T follicular helper cell (primary cell): ENCODE measurements at places on chromosomes 16 and 17.
A peak's percentile ranks its signal among the peaks of the same experiment; 100 is the strongest.

GRCh38 chr16:90077757-90078578 is 837 bp upstream of the PRDM7 start:
- DNase-seq = peak; percentile 18

DNA sequence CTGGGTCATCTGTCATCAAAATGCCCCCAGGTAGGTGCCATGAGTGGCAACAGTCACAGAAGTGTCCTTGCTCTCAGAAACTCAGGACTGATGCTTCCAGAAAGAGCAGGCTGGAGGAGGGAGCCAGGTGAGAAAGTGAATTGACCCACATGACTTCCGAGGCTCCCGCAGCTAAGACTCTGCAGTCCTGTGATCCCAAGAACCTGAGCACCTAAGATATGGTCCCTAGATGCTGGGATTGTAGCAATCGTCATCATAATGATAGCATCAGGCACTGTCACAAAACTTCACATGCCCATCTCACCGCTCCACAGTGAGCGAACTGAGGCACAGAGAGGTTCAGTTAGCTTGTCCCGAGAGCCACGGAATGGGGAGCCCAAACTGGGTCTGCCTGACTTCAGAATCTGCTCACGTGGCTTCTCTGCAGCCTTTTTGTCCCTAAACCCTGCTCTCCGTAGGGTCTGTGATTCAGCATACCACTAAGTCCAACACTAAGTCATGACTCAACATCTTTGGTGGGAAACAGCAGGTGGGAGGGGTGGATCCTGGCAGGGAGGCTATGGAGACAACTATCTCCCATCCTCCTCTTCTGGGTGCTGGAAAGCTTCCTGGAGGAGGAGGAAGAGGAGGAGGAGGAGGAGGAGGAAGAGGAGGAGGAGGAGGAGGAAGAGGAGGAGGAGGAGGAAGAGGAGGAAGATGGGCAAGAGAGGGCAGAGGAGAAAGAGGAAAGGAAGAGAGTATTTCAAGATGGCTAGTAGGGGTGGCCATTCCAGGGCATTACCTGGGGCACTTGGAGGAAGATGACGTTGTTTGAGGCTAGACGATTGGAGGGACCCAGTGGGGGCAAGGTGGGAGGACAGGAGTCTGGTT is 55.5 kb upstream of the DLX4 start:
- DNase-seq = no peak

DNA sequence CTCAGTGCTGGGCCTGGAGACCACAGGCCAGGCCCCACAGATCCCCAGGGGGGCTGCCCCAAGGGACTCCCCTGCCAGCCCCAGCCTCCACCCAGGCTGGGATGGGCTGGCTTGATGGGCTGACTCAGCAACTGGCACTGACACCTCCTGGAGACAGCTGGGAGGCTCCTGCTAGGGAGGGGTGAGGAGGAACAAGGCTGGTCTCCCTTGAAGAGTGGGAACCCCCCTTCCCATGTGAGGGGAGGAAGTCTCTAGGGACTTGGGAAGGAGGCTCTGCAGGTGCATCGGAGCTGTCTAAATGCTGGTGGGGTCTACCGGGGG is 10.4 kb downstream of the NHERF1 start:
- DNase-seq = no peak

DNA sequence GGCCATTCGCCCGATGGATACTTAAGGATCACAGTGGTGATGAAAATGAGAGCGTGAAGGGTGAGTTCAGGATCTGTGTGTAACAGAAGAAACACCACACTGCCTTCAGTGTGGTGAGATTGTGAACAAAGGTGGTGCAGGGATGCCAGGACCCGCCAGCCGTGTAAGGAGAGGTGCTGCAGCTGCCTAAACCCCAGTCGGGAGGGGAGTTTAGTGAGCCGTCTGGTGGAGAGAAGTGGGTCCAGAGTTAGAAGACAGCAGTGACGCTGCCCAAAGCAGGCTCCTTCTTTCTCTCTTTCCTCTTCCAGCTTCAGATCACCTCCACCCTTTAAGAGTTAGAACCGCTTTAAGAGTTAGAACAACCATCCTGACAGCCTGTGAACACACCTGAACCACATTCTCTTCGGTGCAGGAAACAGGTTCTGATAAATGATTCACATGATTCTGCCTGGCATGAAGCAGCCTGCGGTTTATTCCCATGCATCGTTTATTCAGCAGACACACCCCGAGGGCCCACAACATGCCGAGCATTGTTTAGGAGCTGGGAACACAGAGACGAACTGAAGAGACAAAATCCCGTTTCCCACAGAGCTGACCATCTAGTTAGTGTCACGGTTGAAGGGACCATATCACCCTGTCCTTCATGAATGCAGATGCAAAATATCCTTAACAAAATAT is 84.0 kb upstream of the DNAH17 start:
- DNase-seq = no peak

DNA sequence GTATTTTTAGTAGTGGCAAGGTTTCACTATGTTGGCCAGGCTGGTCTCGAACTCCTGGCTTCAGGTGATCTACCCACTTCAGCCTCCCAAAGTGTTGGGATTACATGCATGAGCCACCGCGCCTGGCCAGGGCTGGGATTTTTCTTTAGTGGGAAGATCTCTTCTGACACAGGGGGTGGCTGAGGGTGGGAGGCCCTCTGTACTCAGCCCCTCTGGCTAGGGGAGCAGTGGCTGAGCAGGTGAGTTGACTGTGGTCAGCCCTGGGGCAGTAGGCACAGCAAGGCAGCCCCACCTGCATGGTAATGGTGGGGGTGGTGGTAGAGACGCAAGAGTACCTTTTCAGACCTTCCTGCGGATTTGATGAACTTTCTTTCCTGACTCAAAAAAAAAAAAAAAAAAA is 12.3 kb upstream of the GPRC5B start:
- DNase-seq = no peak

- no peak for DNase-seq
Observed at GRCh38 chr16:64489449-64489848, 632.4 kb downstream of the CDH11 start.

DNA sequence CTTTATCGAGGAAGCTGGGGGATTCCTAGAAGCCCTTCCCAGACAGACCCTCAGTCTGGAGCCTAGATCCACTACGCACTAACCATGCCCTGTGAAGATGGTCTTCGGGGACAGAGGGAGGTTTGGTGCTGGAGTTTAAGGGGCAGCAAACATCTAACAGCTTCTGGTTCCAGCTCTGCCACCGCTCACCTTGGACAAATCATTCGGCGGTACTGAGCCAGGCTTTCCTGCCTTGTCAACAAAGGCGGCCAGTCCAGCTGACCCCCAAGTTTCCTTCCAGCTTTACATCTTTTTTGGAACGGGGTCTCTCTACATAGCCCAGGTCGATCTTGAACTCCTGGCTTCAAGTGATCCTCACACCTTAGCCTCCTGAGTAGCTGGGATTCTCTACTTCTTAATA is 369 bp upstream of the GJD3 start:
- no peak for DNase-seq

- DNase-seq = no peak
Observed at GRCh38 chr16:81645266-81645694, 133.8 kb upstream of the PLCG2 start.

- DNase-seq = no peak
Observed at GRCh38 chr16:81748476-81749198, 30.5 kb upstream of the PLCG2 start.

DNA sequence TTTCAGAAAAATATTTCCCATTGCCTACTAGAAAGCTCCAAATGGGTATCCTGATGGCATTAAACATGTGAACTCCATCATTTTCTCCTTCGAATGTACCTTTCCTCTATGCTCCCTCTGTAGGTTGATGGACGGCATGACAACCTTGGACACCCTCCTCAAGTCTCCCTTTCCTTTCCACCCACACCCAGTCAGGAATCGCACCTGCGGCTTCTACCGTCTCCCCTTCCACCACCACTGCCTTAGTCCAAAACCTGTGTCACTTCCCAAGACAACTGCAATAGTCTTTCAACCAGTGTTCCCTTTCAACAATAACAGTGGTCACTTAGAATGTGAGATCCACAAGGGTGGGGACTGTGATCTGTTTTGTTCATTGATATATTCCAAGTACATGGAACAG is 233.1 kb upstream of the AXIN2 start:
- no peak for DNase-seq
